ENCODE measurements at places on chromosomes 4 and X.

DNA sequence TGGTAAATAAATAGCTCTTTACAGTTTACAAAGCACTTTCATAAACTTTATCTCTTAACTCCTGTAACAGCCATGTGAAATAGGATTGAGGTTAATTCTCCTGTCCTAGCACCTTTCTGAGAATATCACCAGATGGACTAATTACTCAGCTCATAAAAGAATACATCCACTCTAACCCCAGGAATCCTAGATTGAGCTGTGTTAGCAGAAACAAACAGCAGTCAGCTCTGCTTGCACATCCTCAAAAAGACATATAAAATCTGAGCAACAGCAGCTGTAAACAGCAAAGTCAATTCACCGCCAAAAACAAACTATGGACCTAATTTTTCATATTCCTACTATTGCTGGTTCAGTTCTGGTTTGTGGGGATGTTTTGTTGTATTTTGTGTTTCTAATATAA is 182.8 kb downstream of the QDPR start:
- no peak for DNase-seq

- DNase-seq, result no peak
These were observed 14.4 kb downstream of the VGLL1 start for GRCh38 chrX:136546371-136546781.

GRCh38 chr4:104589264-104589868 is 94.7 kb upstream of the CXXC4 start:
- no peak for DNase-seq

DNA sequence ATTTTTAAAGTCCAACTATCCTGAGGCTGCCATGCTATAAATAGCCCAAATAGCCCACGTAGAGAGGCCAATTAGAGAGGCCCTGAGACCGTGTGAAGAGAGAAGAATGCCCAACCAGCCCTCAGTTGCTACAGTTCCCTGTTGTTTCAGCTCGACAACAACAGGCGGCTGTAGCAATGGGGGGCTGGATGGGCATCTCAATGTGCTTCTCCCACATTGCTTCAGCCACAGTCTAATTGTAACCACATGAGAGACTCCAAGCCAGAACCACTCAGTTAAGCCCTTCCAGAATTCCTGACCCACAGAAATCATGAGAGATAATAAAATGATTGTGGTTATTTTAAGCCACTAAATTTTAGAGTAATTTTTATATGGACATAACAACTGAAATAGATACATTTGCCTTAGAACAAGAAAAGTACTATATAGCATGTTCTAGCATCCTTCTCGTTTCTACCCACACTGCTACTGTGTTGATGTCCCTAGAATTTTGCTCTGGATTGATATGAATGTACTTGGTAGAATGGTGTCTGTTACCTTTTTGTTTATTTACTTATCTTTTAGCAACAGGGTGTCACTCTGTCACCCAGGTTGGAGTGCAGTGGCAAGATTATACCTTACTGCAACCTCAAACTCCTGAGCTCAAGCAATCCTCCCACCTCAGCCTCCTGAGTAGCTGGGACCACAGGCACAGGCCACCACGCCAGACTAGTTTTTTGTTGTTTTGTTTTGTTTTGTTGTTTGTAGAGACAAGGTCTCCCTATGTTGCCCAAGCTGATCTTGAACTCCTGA is 436.4 kb downstream of the BCOR start:
- no peak for DNase-seq

DNA sequence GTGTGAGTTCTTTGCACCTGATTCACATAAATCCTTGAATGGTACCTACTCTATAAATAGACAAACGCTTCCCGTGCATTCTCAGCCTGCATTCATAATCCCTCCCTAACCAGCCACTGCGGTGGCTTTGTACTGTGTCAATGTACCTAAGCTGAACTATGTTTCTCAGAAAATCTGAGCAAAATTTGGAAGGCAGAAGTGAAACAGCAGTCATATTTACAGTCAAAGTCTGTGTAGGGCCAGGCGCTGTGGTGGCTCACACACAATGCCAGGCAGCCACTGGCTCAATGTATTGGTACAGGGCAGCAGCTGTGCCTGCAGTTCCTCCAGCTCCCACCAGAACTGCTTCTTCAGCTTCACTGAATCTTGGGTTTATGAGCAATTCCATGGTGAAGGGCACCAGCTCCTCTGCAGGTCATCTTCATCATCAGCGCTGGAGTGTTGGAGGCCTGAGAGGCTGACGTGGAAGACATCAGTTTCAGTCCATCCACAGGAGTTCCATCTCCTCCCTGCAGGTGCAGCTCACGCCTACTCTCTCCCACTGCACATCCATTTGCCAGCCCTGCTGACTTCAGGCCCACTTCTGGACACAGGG is 32.3 kb upstream of the IRF2 start:
- DNase-seq, result no peak
